ENCODE measurements at places on chromosomes 1 and 21.
A peak's percentile ranks its signal among the peaks of the same experiment; 100 is the strongest.

- no peak for DNase-seq
Observed at GRCh38 chr1:163056831-163057230, 12.3 kb upstream of the RGS4 start.

DNA sequence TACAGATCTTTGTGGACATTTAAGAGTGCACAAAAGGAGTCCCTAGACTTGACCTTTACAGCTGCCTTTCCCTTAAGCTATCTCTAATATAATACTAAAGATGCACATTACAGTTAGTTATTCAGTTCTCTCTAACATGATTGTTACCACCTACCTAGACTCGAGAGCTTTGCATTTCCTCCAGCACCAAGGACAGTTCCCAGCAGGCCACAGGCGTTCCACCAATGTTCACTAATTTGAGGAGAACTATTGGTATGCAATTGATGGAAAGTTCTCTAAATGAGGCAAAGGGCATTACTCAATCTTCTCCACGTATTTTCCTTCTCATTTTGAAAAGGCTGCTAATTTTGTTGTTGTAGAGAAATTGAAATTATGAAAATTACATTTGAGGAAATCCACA is 5.4 kb upstream of the NTNG1 start:
- DNase-seq: no peak

DNA sequence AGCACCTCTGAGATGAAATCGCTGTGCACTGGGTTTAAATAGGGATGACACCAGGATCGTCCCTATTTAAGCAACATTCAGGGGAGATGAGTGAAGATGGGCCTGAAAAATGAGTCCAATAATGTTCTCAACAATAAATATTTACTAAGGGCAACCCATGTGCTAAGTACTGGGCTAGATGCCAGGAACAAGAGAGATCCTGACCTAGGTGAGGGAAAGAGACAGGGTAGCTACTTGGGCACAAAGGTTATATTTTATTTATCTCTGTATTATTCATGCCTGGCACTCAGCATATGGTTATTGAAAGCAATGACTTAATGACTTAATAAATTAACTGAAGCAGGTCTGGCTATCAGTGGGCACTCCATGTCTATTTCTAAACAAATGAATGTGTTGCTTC is 27.4 kb upstream of the AVPR1B start:
- no peak for DNase-seq

- DNase-seq: no peak
Observed at GRCh38 chr1:34129630-34130029, 35.4 kb downstream of the CSMD2 start.

DNA sequence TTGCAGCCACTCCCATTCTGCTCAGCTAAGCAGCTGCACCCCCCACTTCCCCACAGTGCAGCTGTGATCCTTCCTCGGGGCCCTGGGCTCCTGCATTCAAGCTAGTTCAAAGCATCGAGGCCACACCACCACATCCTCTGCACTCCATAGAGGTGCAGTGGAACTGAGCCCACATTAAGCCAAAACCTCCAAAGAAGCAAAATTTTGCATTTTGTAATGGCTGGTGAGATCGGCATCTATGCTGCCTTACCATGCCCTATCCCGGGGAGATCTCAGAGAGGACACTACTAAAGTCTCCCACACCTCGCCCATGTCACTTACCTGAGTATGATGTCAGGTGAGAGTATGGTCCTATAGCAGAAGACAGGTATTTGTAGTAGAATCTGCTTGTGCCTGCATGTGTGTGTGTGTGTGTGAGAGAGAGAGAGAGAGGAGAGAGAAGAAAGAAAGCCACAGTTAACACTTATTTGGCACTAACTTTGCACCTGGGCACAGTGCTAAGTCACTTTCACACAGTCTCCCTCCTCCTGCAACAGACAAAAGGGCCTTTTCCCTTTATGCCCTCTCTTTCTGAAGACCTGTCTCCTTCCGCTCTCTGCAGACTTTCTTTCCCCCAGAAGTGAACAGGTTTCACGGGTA is 89.8 kb downstream of the KIF14 start:
- DNase-seq: no peak

- no peak for DNase-seq
Observed at GRCh38 chr1:54364995-54365394, 41.2 kb downstream of the SSBP3 start.

DNA sequence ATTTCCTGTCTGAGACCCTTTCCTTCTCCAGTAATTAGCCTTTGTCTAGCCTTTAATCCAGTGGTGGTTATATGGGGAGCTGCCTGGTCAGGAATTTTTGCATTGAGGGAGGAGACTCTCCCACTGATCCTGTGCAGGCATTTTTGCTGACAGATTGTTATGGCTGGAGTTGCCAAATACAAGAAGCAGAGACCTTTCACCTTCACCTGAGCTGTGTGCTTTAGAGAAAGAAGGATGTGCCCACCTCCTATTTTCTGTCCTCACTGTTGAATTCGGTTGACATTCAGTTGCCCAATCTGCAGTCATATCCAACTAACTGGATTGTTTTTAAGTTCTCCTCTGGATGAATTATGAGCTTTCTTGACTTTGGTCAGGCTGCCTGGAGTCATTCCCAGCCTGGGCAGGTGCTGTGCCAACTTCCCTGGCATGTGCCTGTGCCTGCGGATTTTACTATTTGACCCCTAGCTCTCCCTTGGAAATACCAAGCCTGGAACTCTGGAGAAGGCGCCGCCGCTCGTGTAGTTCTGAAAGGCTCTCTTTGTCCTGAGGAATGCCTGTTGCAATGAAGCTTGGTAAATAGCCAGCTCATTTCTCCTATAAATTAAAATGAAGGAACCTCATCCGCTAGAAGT is 143.9 kb downstream of the NOS1AP start:
- peak; percentile 92 for DNase-seq

DNA sequence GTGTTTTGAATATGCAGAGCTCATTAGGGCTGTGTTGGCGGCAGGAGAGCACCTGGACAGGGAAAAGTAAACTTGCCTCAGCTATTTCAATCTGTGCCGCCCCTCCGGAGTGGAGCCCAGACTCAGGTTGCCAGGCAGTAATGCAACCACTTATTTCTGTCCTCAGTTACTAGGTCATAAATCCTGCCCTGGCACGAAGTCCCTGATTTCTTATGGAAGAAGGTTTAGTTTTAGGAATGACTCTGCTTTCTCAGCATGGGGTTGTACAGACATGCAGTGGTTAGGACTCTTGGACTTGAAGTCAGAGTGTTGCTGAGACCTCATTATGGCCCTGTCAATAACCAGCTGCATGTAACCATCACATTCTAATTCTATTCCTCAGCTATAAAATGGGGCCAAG is 98.3 kb upstream of the FGGY start:
- no peak for DNase-seq

DNA sequence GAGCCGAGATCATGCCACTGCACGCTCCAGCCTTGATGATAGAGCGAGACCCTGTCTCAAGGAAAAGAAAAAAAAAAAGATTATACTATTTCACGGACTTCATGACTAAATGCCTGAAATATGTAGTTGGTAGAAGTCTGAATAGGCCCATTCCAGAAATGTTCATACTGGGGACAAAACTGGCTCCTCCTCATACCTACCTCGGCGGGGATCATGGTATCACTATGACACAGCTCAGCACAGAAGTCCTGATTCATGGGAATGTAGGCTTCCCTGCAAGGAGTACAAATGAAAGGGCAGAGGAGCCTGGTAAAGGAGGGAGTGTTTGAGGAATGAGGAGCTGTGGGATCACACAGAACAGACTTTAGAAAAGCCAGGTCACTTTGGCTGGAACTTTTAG is 5.0 kb downstream of the SPATA46 start:
- peak; percentile 64 for DNase-seq

DNA sequence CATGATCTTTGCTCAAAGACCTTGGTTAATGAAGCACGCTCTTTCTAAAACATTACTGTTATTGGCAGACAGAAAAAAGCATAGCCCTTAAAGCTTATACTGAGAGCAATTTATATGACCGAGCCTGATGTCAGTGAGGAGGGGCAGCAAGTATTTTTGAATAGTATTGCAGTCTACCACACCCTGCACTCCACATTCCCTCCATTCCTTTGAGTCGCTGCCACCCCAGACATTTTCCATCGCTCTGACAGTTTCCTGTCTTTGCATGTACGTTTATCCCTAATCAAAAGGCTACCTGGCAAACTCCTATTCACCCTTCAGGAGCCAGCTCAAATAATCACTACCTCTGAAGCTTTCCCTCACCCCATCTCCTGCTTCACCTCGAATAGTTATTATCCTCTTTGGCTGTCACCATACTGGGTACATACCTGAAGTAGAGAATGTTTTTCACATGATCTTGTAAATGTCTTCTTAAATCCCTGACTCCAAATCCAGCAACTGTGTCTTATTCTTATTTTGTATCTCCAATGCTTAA is 5.5 kb upstream of the JUN start:
- peak; percentile 14 for DNase-seq

DNA sequence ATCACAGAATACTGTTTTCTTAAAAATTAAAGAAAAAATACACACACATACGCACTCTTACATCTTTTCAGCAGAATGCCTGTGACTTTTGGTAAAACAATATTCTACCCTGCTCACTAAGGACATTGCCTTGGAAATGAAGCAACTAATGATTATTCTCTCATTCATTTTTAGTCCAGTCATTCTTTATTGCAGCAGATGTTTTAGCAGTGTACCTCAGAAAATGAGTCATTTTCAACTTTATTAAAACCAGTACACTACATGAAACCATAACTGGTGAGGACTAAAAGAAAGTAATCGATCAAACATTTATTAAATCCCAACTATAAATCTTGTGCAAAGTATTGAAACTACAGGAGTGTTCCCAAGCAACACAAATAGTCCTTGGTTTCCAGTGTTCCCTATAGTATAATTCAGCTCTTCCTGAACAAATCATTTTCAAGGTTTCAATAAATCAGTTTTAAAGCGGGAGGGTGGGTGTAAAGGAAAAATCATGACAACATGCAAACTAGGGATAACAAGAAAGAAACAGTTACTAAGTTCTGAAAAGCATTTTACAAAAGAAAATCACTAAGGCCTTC is 114.2 kb downstream of the ADGRL4 start:
- no peak for DNase-seq

- DNase-seq: no peak
Observed at GRCh38 chr1:152585586-152585985, 5.3 kb upstream of the LCE3D start.

- no peak for DNase-seq
Observed at GRCh38 chr1:175884369-175884768, 141.0 kb upstream of the TNR start.

- no peak for DNase-seq
Observed at GRCh38 chr21:32876426-32876825, 104.9 kb upstream of the PAXBP1 start.

DNA sequence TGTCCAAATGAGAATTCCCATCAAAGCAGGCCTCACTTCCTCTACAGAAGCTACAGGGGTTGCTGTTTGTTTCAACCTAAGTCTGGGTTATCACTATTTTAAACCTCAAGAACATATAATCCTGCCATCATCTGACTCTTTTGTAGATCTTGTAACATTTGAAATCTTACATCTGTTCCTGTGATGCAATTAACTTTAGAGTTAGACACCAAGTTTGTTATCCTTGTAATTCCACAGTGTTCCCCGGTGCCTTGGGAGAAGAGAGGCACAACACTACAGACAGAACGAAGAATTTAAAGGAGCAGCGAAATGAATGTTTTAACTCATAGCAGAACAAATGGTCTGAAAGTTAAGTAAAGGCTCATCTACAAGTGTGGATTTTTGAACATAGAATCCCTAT is 116.1 kb downstream of the UCHL5 start:
- no peak for DNase-seq

GRCh38 chr1:54287176-54287650 is 87.2 kb downstream of the MRPL37 start:
- peak; percentile 82 for DNase-seq

DNA sequence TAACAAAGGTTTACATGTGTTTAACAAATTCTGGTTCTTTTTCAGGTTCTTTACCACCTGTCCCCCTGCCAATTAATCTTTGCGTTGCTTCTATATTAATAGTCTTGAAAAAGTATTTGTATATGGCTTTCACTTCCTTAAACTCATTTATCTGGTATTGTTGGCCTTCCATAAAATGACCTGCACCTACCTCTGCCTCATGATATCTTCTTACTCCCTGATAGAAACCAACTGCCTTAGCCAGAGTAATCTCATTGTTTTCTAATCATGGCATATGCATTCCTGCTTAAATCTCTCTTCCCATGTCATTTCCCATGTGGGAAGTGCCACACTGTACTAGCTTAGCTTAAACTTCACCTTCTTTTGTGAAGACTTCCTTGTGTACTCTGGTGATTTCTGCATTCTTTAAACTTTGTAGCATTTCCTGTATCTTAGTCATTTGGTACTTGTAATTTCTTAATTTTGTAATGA is 8.7 kb downstream of the SMG7 start:
- DNase-seq: no peak

DNA sequence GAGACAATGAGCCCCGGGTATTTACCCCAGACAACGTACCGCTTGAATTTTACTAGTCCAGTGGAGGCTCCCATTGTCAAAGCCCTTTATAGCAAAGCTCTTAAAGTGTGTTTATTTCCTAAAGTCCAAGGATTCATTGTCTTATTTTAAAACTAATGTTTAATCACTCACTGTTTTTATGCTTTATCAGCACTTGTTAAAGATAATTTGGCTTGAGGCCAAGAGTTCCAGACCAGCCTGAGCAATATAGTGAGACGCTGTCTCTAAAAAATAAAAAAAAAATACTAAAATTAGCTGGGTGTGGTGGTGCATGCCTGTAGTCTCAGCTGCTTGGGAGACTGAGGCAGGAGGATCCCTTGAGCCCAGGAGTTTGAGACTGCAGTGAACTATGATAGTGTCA is 202.8 kb downstream of the RYR2 start:
- no peak for DNase-seq

DNA sequence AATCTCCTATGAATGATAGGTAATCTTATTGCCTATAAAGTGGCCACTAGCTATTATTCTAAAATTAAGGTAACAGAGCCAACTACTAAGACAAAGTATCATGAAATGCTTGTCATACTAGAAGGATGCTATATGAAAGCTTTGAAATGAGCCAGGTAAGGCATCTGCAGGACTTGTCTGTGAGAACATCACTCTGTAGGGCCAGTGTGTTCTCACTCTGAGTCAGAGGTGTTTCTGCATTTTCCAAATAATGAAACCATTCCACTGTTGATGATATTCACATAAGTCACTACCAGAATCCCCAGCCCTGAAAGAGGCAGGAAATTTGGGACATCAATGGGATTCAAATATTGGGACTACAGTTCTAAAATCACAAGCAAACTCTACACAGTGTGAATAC is 25.8 kb upstream of the GBP5 start:
- no peak for DNase-seq

DNA sequence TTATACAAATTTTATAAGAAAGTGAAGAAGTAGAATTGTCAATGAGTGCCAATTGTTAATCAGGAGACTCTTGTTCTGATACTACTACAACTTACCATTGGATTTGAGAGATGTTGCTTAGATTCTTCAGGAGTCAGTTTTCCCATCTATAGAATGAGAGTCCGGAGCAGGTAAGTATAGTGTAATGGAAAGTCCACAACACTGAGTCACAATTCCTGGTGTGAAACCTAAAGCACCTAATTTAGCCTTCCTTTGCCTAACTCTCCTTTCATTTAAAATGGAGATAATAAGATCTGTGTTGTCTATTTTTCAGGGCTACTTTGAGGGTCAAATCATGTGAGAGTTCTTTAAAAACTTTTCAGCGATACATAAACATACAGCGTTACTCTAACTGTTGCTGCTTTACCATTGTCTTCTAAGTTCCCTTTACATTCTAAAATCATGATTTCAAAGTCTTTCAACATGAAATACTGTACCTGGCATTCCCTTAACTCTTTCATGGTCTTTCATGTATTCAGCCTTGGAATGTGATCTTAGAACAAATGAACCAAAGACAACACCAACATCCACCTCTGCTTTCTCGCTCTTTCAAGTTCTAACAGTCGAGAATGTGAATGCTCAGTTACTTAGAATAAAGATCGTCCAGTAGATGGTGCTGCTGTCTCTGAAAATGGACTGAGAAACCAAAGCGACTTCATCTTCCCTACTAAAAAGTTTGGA is 90.9 kb downstream of the SLC30A10 start:
- peak; percentile 66 for DNase-seq
